Inflammatory macrophage treated with lipopolysaccharide for 1 hour (primary cell): ENCODE measurements at places on chromosomes 16 and 17.

GRCh38 chr17:31609996-31610910, 218.8 kb downstream of the RAB11FIP4 start:
- DNase-seq = no peak

- DNase-seq = no peak
These were observed 12.8 kb upstream of the CES3 start for GRCh38 chr16:66948134-66948836.

- DNase-seq = no peak
These were observed 73.3 kb downstream of the IRX5 start for GRCh38 chr16:55003916-55004315.

GRCh38 chr16:59370717-59371116, 636.6 kb upstream of the GOT2 start:
- no peak for DNase-seq

GRCh38 chr16:19284207-19284606, 1.3 kb upstream of the CLEC19A start:
- DNase-seq = no peak

GRCh38 chr16:27407133-27407532, 5.2 kb downstream of the IL21R start:
- no peak for DNase-seq

- DNase-seq = no peak
These were observed 3.3 kb downstream of the SLC6A4 start for GRCh38 chr17:30232015-30232823.

DNA sequence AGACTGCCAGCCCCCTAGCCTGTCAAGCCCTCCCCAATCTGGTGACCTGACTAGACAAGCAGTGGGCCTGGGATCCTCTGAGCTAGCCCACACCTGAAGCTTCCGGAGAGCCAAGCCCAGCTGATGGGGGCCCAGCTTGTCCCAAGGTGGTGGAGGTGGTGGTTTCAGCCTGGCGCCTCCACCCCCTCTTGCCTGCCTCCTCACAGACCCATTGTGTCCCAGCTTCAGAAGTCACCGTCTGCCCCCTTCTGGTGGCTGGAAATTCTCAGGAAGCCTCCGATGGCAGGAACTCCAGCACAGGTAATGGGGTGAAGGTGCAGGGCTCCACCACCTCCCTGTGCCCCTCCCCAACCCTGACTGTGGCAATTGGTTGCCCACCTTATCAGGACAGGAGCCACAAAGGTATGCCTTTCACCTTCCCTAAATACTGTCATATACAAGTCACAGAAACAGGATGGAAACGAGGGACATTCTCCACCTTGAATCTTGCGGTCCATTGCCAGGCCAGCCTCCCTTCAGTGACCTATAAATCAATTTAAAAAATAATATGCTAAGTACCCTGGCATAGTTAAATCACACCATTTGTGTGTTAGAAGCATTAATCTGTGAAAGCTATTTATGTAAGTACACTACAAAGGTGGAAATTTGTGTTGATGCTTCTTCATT, 66.0 kb upstream of the ZNF423 start:
- peak; percentile 31 for DNase-seq

DNA sequence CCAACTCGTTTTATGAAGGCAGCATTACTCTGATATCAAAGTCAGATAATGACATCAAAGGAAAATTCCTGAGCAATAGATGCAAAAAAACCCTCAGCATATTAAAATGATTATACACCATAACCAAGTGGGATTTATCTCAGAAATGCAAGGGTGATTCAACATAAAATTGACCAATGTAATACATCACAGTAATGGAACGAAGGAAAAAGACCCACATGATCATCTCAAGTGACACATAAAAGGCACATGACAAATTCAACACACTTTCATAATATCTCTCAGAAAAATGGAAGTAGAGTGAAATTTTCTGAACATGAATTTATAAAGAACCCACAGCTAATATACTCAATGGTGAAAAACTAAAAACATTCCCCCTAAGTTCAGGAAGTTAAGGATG, 118.8 kb downstream of the ITFG1 start:
- DNase-seq = peak; percentile 10

DNA sequence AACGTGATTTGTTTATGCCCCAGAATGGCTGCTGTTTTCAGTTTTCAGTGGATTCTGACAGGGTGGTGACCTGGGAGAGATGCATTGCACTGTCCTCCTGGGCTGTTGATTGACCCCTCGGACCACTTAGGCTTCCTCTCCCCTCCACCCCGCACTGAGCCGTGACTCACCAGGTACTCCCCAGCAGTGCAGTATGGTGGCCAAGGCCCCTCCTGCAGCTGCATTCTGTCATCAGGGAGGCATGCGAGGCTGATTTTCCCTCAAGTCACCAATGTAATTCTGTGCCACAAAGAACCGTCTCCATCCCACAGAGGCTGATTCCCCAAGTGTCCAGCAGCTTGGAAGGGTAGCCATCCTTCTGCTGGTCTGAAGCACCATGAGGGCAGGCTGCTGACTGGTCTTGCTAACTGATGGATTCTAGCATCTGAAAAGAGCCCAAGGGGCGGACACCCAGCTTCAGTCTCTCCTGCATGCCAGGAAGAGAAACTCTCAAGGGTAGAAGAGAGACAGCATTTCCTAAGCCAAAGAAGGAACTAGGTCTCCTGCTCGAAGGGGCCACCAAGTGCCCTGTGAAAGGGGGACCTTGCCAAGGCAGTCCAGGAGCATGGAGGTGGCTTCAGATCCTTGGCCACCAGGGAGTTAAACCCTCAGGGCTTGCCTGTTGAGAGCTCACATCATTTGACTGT, 148.1 kb downstream of the SOCS1 start:
- DNase-seq = no peak

DNA sequence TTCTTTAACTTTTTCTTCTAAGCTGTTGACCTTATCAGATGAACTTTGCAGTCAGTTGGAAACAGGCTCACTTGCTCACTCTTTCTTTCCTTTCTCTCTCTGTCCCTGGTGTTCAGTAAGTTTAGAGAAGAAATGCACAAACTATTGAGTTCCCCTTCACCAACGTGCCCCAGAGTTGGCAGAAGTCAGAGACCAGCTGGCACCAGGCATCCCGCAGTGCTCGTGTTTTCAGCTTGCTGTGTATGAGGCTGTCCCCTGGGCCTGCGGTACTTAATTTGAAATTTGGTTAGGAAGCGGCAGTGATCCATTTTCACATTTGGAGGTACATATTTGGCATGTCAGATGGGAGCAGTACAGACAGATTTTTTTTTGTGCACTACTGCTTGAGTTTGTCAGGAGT, 258.6 kb downstream of the SNX29 start:
- DNase-seq = no peak

DNA sequence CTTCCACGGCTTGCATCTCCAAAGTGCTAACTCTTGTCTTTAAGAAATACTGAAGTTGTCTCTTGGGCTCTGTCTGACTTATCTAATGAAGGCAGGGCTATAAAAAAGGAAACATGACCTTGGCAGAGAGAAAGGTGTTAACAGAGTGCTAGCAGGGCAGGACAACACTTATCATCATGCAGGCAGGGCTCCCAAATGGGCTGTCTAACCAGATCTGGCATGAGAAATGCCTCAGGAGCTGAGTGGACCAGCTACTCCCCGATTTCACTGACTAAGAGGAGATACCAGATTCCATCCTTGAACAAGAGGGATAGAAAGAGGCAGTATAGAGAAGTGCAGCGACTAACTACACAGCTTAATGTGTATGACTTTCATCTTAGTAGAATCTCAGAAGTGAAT, 32.6 kb downstream of the PMP22 start:
- no peak for DNase-seq

DNA sequence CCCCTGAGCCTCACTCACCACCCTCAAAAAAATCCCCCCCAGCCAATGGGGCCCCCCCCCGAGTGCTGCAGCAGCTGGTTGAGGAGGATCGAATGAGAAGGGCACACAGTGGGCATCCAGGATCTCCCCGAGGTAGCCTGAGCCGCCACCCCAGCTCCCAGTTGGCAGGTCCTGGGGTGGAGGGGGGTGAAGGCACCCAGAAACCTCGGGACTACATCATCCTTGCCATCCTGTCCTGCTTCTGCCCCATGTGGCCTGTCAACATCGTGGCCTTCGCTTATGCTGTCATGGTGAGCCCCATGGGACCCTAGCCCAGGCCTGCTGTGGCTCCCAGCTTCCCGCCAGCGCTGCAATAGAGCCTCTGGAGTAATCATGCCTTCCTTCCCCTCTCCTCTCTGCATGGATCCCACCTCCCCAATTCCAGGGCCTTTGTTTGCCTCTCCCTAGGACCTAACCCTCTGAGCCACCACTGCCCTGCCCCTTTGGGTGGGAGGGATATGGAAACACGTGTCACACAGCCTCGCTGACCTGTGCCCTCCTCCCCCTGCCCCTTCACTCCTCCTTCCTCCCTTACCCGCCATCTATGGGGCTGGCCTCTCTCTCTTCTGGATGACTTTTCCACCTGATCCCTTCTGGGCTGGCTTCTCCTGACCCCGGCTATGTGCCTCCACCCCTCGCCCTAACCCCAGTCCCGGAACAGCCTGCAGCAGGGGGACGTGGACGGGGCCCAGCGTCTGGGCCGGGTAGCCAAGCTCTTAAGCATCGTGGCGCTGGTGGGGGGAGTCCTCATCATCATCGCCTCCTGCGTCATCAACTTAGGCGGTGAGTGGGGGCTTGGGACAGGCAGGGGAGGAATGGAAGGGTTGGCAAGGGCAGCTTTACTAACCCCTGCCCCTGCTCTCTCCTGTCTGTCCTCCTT, 1.9 kb downstream of the PRRT2 start:
- DNase-seq = no peak

DNA sequence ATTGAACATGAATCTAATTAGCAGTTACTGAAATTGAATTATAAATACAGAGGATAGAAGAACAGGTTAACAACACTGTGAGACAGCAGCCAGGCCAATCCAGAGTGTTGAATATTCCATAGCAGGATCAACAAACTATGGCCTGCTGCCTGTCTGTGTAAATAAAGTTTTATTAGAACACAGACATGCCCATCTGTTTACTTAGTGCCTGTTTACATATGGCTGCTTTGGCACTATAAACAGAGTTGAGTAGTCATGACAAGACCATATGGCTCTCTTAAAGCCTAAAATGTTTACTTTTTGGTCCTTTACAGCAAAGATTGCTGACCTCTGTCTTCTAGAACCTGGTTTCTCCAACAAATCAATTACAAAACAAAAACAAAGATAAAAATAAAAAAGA, 115.4 kb upstream of the CDC42EP4 start:
- no peak for DNase-seq

- DNase-seq = no peak
These were observed 29.2 kb downstream of the SOCS3 start for GRCh38 chr17:78330570-78331224.

DNA sequence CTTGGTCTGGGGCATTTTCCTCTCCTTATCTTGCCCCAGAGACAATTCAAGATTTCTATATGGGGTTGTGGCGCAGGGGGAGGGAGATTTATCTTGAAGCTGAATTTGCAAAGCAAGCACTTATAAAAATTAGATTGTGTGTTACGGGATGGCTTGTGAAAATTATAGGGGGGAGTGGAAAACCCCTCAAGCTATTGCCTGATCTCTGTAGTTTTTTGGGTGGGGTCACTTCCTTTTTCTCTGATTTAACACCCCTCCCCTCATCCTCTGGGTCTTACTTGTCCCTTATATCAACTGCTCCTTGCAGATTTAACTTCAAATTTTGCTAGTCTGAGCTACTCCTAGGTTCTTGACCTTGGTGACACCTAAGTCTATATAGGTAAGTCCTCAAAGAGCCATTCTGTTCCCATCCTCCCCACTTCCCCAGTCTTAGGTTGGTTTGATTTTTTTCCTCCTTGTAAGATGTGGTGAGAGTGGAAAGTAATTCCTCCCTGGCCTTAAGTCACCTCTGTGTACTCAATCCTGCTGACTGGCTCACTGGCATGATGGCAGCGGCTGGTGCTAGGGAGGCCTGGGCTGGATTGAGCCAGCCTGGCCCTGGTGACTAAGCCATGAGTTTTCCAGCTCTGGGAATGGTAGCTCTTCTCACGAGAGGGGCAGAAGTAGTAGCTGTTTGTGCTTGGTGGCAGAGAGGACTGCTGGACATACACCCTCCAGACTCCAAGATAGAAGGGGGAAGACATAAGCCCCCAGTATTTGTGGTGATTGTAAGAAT, 2.3 kb downstream of the ARL4D start:
- DNase-seq = no peak

GRCh38 chr16:81657224-81657623, 121.9 kb upstream of the PLCG2 start:
- no peak for DNase-seq

DNA sequence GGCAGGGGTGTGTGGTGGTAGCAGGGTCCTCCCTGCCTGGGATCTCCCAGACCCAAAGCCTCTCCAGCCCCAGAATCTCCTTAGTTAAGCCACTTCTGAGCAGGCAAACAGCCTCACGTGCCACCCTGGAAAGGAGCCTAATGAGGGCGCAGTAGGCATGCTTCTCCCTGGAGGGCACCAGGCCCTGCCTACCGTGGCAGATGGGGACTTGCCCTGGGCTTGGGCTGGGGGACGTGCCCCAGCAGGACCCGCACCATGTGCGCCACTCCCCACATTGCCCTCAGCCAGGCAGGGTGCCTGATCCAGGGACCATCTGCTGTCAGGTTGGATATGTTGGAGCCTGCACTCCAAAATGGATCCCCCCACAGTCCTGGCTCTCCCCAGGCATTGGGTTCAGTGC, 14.2 kb downstream of the FAM83G start:
- DNase-seq = no peak

DNA sequence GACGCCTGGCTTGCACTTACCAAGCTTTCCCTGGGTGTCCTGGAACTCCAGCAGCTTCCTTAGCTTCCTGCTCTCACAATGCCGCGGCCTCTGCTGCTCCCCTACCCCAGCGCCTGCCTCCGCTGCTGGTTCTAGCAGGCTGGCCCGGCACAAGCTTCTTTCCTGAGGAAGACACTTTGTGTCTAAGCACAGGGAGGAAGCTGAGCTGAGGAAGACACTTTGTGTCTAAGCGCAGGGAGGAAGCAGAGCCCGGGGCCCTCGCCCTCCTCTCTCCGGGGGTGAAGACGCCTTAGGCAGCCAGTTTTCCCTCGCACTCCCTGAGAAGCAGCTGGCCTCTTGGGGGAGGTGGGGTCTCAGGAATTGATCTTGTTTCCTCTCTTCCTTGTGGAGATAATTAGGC, 64.9 kb downstream of the PLD6 start:
- no peak for DNase-seq

GRCh38 chr16:26567356-26567755, 499.4 kb upstream of the C16orf82 start:
- no peak for DNase-seq

GRCh38 chr17:50638606-50638965, 3.9 kb downstream of the ABCC3 start:
- peak; percentile 37 for DNase-seq

DNA sequence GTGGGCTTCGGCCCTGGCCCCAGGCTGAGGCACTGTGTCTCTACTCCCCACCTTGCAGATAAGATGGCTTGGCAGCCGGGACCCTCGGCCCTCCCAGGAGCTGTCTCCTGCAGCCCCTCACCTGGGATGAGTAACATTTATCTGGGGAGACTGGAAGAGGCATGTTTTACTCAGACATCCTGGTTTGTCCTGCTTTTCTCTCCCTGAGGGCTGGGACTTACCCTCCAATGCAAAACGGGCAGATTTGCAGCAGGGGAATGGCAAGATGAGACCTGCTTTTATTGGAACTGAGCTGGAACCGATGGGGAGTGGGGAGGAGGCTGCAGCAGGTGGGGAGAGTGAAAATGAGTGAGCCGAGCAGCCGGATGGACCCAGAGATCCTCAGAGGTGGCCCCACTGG, 27.3 kb upstream of the UBE2G1 start:
- DNase-seq = no peak

- no peak for DNase-seq
These were observed 1.6 kb downstream of the TELO2 start for GRCh38 chr16:1494711-1495110.
